ENCODE measurements at places on chromosomes 3 and 15.

DNA sequence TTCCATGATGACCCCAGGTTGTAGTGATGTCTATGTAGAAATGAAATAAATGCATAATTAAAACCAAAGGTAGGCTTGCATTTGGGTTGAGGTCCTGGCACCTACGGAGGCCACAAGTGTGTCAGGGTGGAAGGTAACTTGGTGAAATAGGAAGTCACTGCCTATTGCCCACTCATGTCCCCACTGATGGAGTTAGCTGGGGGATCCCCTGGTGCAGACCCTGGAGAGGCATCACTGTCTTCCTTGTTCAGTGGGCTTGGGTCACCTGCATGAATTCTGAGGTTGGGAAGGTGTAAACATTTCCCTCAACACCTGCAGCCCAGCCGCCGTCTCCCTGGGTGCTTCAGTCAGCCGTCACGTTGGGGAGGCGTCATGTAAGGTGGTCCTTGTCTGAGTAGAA, 97.1 kb downstream of the APBA2 start:
- DNase-seq = no peak

- DNase-seq = no peak
These were observed 8.3 kb upstream of the TM4SF4 start for GRCh38 chr3:149466192-149466591.

- no peak for DNase-seq
These were observed 4.2 kb upstream of the MAGEF1 start for GRCh38 chr3:184715943-184716621.

GRCh38 chr3:65233561-65233960, 545.8 kb upstream of the ADAMTS9 start:
- DNase-seq = no peak

DNA sequence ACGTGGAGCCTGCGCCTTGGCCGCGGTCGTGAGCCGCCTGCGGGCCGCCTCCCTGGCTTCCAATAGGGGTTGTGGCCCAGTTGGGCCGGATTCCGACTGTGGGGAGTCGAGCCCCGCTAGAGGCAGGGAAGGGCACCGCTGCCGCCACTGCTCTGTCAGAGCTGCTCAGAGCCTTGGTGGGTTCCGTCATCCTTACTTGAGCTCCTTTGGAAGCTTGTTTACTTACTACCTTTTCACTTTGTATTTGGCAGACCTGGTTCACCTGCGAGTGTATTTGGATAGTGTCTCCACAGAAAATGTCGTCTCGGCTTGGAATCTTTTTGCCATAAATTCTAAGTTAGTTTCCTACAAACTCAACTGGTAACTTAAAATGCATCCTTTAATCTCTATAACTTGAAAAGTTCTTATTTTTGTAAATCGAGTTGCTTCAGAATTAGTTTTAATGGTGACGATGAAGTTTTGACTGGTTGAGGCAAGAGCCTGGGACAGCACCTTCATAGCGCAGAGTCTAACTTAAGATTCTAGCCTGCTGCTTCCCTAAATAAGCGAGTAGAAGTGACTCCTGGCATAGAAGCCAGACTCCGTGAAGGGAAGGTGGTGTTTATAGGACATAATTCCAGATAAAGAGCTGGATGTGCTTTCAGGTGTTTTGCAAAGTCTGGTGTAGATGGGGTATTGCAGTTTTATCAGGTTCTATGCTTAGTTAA, 800 bp downstream of the DAG1 start:
- DNase-seq = no peak

GRCh38 chr3:83500422-83500821, 1458.4 kb upstream of the CADM2 start:
- DNase-seq = no peak

DNA sequence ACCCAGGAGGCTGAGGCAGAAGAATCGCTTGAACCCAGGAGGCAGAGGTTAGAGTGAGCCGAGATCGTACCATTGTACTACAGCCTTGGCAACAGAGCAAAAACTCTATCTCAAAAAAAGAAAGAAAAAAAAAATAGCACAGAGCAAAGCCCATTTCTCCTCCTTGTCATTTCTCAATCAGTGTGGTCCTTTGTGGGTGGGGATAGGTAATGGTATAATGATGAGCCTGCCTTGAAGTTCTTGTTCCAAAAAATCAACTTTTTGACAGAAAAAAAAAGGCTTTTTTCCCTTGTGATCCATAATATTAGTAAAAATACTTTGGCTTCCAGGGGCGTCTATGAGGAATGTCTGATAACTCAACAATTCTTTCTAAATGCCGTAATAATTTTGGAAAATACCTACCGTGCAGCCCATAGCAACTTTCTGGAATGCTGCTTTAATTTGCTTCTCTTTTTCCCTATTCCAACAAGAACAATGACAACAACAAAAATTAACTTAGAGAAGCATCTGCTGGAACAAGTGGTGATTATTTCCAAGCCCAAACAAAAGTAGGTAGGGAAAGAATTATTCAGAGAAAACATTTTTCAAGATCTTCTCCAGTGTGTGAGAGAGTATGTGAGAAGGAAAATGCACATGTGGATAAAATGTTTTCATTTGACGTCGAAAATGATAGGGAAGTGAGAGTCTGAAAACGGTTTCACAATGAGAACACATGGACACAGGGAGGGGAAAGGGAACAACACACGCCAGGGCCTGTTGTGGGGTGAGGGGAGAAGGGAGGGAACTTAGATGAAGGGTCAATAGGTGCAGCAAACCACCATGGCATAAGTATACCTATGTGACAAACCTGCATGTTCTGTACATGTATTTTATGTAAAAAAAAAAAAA, 337.8 kb downstream of the RBMS3 start:
- DNase-seq = no peak

DNA sequence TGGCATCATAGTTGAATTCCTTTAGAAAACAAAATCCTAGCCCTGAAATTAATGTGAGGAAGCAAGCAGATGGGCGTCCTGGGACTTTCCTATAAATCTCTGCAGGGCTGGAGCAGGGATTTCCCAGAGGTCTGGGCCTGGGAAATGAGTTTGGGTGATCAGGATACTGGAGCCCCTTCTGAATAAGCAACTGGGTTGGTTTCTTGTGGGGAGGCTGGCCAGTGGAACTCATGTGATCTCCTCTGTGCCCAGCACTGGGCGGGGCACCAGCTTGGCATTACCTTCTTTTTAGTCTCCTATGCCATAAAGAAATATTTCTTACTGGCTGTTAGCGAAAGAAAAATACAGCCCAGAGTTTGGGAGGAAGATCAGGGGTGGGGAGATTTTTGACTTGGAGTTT, 1.7 kb downstream of the THSD4 start:
- DNase-seq = no peak
